Daoy (cell line): ENCODE measurements at places on chromosomes 3 and 15. TPM values are rescaled to one million over a fixed set of nuclear protein-coding genes. Genes with fewer than 3 reads are reported as not detected.

Gene CACNA2D3
- 1.3 and 2.0 TPM in 2 replicates for total RNA-seq

Gene SCG3
- 0.86 and 2.4 TPM in 2 replicates for total RNA-seq

- DNase-seq, result no peak
These were observed 113.7 kb upstream of the SMAD3 start for GRCh38 chr15:66951531-66952320.

DNA sequence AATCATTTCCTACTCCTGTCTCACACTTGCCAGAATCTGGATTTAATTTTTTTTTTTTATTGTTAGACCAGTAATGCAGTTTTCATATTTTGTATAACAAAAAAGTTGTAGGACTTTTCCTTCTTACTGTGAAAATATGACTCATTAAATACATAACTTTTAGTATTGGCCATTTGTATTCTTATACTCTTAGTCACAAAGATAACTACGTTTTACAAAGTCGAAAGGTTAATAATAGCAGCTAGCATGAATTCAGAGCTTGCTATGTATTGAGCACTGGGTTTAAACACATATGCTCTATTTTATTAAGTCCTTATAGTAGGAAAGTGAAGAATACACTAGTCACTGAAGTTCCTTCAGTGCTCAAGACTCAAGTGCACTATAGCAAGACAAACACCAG lies 43.1 kb downstream of the LRRN1 start:
- DNase-seq, result no peak

Gene SYNPR
- total RNA-seq, result not detected in 2 replicates

- DNase-seq, result no peak
These were observed 568.2 kb upstream of the BCHE start for GRCh38 chr3:166405465-166405864.

DNA sequence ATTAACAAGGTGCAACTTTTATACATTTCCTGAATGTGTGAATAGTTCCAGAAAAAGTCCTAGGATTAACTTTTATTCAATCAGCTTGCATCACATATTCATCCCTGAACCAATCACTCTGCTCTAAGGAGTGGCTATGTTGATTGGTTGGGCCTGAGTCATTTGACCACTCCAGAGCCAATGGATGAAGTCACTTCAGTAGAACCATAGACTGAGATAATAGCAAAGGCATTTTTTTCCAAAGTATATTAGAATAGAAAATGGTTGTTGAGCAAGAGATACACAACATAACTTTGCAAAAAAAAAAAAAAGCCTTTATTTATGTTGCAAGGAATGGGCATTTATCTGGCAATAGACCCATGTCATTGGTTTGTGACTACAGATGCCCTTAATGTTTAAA lies 55.5 kb upstream of the AGTR1 start:
- no peak for DNase-seq

DNA sequence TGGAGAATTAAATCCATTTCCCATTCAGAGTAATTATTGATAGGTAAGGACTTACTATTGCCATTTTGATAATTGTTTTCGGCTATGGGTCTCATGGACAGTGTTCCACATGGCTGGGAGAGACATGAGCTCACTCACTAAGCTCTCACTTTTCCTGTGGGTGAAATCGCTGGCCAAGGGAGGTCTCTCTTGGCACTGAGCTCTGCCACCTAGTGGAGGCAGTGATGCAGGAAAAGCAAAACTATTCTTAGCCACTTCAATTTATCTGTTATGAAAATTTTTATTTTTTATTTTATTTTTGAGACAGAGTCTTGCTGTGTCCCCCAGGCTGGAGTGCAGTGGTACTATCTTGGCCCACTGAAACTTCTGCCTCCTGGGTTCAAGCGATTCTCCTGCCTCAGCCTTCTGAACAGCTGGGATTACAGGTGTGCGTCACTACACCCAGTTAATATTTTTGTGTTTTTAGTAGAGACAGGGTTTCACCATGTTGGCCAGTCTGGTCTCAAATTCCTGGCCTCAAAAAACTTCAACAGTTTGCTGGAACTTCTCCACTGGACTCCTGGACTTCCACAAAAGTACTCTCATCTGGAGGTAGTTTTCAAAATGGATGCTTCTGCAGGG lies 4.7 kb upstream of the RNF13 start:
- DNase-seq, result peak; percentile 84
